Spleen (tissue), 13 donors: ENCODE measurements at places on chromosomes 4 and X. TPM values are rescaled to one million over a fixed set of nuclear protein-coding genes. Genes with fewer than 3 reads are reported as not detected.

GRCh38 chr4:139619644-139620043 is 46.0 kb upstream of the MGST2 start:
- no peak overlapping the region for H3K27ac ChIP-seq
- H3K4me1 ChIP-seq, result no peaks in the 10 kb centered on the region
- no peaks in the 10 kb centered on the region for H3K27me3 ChIP-seq

DNA sequence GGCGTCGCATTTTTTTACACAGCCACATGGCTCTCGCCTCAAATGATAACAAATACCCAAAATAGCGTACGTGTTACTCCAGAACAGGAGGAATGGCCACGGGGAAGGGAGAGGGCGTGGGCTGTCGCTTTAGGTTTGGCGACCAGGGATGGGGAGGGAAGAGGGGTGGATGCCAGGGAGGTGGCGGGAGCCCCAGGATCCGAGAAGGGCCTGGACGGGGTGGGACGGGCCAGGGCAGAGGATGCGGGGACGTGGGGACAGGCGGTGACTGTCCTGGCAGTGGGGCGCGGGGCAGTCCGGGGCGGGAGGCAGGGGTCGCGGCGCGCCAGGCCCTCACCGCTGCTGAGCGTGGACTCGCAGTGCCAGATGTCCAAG is 631 bp downstream of the TMEM47 start:
- no peaks in the 10 kb centered on the region for H3K27me3 ChIP-seq
- peak overlapping the region; percentile 49 for H3K27ac ChIP-seq
- no peak for DNase-seq
- H3K36me3 ChIP-seq, result no peaks in the 10 kb centered on the region
- peak overlapping the region; percentile 36 for H3K4me3 ChIP-seq

DNA sequence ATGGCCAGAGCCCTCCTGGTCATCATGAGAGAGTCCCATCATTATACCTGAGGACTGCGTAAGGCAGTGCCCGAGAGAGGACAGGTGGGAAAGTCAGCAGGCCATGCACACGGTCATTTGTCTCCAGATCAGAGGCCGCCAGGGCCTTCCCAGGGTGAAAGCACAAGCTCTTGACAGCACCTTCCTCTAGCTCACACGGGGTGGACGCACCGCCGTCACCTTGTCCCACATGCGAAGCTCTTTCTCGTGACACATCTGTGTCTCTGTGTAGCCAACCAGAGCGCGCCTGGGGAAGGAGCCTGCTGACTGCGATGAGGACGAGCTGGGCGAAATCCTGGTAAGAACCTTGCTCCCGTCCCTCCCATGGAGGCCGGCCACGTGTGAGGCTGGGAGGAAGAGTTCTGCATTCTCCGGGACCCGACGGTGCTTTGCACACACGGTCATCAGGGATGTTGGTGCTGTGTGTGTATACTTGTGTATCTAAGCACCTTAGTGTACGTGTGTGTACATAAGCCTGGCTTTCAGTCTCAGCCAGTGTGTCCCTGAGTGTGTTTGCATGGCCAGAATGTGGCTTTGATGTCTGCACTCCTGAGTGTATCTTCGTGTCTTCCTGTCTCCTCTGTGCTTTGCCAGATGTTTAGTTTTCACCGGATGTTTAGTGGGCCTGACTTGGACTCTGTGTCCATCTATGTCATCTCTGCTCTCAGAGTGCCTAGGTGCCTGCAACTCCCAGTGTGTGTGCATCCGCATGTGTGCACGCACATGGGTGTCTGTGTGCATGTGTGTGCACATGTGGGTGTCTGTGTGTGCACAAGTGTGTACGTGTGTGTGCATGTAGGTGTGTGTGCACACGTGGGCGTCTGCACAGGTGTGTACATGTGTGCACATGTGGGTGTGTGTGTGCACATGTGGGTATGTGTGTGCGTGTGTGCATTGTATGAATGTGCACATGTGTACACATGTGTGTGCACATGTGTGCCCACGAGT is 15.1 kb downstream of the ATP5ME start:
- DNase-seq, result peak; percentile 69
- no peak overlapping the region for H3K27ac ChIP-seq
- no peaks in the 10 kb centered on the region for H3K36me3 ChIP-seq
- H3K4me1 ChIP-seq, result peaks cover 5% of the 10 kb centered on the region
- no peaks in the 10 kb centered on the region for H3K27me3 ChIP-seq

GRCh38 chr4:154807042-154807630 is 26.1 kb downstream of the RBM46 start:
- no peak overlapping the region for H3K4me3 ChIP-seq
- DNase-seq, result no peak
- H3K27ac ChIP-seq, result no peak overlapping the region

GRCh38 chrX:133681897-133682296 is 266.6 kb upstream of the GPC4 start:
- H3K4me1 ChIP-seq, result no peaks in the 10 kb centered on the region
- no peaks in the 10 kb centered on the region for H3K36me3 ChIP-seq
- H3K27me3 ChIP-seq, result peaks cover 6% of the 10 kb centered on the region
- no peak for DNase-seq
- no peak overlapping the region for H3K4me3 ChIP-seq

TKTL2 gene
- total RNA-seq, result 0.60 TPM

- H3K4me1 ChIP-seq, result no peaks in the 10 kb centered on the region
- peak; percentile 85 for DNase-seq
- peak within 1 kb of the TSS; percentile 41 for H3K4me3 ChIP-seq
- peaks cover 8% of the 10 kb centered on the region for H3K27me3 ChIP-seq
- H3K36me3 ChIP-seq, result no peaks in the 10 kb centered on the region
These were observed at the start of gene EDA for GRCh38 chrX:69615779-69616456. Gene EDA, plus strand, starts transcription at chrX:69616113.

PRRG3 gene
- total RNA-seq, result 2.4 TPM

DNA sequence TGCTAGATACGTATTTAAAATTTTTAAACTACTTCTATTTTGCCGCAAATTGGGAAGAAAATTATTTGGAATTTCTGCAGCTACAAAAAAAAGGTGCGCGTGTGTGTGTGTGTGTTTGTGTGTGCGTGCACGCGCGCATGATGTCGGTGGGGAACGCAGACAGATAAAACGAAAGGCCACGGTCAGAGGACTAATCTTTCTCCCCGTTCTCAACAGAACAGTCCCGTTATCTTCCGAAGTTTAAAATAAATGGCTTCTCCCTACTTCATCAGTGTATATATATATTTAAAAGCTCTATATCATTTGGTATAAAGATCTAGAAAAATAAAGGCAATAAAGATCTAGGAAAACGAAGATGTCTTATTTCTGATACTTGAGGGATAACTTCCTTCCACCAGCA is 1.5 kb downstream of the MGARP start:
- DNase-seq, result no peak
- no peak overlapping the region for H3K27ac ChIP-seq
- H3K27me3 ChIP-seq, result peaks cover 66% of the 10 kb centered on the region
- peaks cover 14% of the 10 kb centered on the region for H3K4me1 ChIP-seq

SSX2B gene
- total RNA-seq, result not detected

DNA sequence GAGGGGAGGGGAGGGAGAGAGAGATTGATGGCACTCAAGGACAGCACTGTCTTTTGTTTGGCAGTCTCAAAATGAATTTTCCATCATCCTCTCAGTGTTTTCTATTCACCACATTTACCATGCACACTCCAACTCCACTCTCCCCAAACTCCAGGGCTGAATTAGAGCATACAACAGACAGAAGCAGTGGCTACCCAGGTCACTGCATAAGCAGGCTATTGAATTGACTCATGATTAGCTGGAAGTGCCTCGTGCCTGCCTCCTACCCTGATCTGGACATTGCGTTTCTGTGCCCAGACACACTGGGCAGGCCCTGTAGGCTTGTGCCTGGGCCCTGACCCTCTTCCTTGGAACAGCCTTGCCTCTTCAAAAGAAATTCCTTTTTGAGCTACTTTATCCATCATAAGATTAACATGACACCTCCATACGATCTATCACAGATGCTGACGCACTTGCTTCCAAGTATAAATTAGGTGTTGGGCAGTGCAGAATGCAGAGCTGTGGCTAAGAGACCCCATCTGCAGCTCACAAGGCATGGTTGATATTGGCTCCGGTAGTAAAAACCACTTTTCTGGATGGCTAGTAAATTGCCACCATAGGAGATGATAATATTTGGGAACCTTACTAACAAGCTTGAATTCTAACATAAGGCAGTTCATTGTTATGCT is 752.9 kb downstream of the RPA4 start:
- H3K27ac ChIP-seq, result no peak overlapping the region
- no peaks in the 10 kb centered on the region for H3K27me3 ChIP-seq
- H3K4me3 ChIP-seq, result no peak overlapping the region
- no peaks in the 10 kb centered on the region for H3K36me3 ChIP-seq
- no peaks in the 10 kb centered on the region for H3K4me1 ChIP-seq
- no peak for DNase-seq

DNA sequence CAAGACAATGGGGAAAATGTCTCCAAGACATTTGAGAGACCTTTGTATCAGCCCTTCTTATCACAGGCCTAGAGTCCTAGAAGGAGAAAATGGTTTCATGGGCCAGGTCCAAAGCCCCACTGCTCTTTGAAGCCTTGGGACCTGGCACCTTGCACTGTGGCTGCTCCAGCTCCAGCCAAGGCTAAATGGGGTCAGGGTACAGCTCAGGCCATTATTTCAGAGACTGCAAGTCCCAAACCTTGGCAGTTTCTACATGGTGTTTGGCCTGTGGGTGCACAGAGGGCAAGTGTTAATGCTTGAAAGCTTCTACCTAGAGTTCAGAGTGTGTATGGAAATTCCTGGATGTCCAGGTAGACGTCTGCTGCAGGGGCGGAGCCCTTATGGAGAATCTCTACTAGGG is 28.5 kb downstream of the SHROOM3 start:
- no peak overlapping the region for H3K4me3 ChIP-seq
- H3K4me1 ChIP-seq, result no peaks in the 10 kb centered on the region
- DNase-seq, result no peak
- H3K36me3 ChIP-seq, result no peaks in the 10 kb centered on the region
- no peak overlapping the region for H3K27ac ChIP-seq

ADGRG2 gene
- 1.9 TPM for total RNA-seq

FAT4 gene
- 31.2 TPM for total RNA-seq

GRCh38 chr4:154368060-154368459 is 123.5 kb downstream of the DCHS2 start:
- no peaks in the 10 kb centered on the region for H3K27me3 ChIP-seq
- no peaks in the 10 kb centered on the region for H3K36me3 ChIP-seq
- H3K27ac ChIP-seq, result no peak overlapping the region
- H3K4me1 ChIP-seq, result no peaks in the 10 kb centered on the region
- no peak overlapping the region for H3K4me3 ChIP-seq

DNA sequence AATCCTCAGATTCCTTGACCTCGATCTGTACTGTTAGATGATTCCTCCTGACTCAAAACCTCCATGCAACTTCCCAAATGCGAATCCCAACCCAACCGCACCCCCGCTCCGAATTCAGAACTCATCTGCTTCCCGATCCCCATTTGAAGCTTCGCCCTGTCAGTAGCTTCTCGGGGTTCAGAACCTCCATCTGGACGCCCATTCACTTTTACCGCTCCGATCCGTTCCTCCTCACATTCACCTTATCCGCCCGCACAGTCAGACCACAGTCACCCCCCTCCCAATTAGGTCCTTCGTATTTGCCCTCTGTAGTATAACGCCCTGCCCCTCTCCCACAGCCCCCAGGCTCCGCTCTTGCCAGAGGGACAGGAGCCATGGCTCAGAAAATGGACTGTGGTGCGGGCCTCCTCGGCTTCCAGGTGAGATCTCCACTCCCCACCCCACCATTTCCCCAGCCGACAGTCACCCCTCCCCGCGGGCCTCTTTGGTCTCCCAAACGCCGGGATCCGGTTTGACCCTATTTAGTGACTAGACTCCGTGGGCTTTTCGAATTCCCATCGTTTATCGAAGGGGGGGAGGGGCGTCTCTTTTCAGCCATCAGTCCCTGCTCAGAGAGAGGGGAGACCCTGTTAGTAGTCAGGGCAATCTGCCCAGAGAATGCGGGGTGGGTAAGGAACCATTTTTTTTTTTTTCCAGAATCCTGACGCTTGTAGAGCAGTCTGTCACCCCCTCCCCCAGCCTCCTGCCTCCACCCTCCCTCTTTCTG is 691 bp downstream of the MAGED1 start:
- peaks cover 8% of the 10 kb centered on the region for H3K4me1 ChIP-seq
- no peaks in the 10 kb centered on the region for H3K36me3 ChIP-seq
- peak overlapping the region; percentile 69 for H3K27ac ChIP-seq
- no peak for DNase-seq
